ENCODE measurements at places on chromosomes 3 and 15.

- DNase-seq = no peak
Observed at GRCh38 chr15:63091679-63092446, 29.8 kb upstream of the LACTB start.

- no peak for DNase-seq
Observed at GRCh38 chr3:13881536-13882410, 1.9 kb upstream of the WNT7A start.

- DNase-seq = no peak
Observed at GRCh38 chr3:151321526-151321925, 4.9 kb upstream of the GPR87 start.

GRCh38 chr3:126734106-126734723, 30.2 kb downstream of the CHCHD6 start:
- no peak for DNase-seq

DNA sequence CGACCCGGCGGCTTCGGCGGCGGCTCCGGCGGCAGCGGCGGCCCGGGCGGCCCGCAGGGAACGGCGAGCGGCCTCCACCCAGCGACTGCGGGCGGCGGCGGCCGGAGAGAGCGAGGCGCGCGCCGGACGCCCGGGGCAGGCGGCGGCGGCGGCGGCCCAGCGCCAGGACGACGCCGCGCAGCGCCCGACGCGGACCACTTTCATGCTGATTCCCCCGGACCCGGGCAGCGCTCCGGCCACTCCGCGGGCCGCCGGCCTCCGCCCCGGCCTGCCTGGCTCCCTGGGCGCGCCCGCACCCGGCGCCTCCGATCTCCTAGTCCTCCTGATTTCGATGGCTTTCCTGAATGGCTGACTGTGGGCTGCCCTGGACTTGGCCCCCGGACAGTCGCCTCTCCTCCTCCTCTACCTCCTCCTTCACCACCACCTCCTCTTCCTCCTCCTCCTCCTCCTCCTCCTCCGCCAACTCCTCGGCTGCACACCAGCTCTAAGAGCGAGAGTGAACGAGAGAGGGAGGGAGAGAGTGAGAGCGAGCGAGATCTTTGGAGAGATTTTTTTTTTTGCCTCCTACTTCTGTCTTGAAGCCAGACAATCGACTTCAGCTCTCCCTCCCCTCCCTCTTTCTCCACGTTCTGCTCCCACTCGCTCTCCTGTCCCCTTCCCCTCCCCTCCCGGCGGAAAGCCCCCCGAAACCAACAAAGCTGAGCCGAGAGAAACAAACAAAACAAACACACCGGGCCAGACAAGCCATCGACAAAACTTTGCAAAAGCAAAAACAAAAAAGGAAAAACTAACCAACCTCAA, 844 bp downstream of the NR2F2 start:
- no peak for DNase-seq

DNA sequence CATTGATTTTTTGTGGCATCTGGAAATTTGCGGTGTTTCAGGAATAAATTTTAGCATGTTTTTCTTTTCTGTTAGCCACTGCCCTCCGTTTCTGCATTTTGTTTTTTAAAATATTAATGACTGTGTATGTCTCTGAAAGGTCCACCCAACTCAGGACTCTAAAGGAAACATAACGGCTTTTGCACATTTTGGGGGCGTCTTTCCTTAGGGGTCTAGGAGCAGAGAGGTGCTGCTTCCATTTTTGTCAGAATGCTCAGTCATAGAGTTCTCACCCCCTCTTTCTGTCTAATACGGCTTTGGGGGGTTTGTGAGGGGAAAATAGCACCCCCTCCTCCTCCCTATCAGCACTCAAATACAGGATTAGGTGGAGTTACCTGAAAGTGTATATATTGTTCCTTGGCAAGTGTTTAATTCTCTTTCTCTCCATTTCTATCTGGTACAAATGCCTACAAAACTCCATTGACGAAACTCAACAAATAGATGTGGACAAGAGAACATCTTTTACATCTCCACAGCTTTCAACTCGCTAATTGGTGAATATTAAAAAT, 219.4 kb downstream of the MEIS2 start:
- no peak for DNase-seq

- DNase-seq = no peak
Observed at GRCh38 chr3:158453004-158453403, 118.0 kb upstream of the MLF1 start.

GRCh38 chr3:46276497-46277099, 34.3 kb downstream of the CCR3 start:
- DNase-seq = peak; percentile 69

DNA sequence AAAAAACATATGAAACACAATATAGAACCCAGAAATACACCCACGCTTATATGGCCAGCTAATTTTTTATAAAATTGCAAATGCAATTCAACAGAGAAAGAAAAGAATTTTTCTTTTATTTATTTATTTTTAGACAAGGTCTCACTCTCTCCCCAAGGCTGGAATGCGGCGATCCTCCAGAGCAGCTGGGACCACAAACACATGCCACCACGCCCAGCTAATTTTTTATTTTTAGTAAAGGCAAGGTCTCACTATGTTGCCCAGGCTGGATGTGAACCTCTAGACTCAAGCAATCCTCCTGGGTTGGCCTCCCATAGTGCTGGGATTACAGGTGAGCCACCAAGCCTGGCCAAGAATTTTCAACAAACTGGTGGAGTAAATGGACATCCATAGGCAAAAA, 117.9 kb downstream of the SCAPER start:
- DNase-seq = no peak

DNA sequence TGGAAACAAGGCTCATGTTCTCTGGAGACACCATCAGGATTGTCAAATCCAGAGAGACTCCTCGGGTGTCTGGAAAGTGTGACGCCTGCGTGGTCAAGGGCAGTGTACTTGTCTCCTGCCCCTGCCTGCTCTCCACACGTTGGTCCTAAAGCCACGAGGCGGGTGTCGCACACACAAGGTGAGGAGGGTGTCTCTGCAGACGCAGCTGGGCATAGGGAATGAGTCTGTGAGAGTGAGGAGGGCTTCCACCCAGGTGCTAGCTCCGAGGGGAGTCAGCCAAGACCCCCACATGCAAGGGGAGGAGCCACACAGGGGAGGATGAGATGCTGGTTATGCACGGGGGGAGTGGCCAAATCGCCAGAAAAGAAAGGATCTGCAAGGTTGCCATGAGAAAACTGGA, 27.9 kb upstream of the OCA2 start:
- DNase-seq = no peak

GRCh38 chr3:124633524-124633923, 96.7 kb upstream of the UMPS start:
- DNase-seq = no peak

GRCh38 chr3:60584250-60584649, 667.0 kb downstream of the FHIT start:
- no peak for DNase-seq
